Fibroblast of the aortic adventitia (primary cell): ENCODE measurements at places on chromosomes 11 and 22. TPM values are rescaled to one million over a fixed set of nuclear protein-coding genes. Genes with fewer than 3 reads are reported as not detected.

Gene NCF4
- total RNA-seq = not detected in 2 replicates

Gene LARGE1
- 15.0 and 124 TPM in 2 replicates for total RNA-seq

Gene F2
- not detected in 2 replicates for total RNA-seq

Gene GGTLC2
- not detected in 2 replicates for total RNA-seq

Gene PAMR1
- total RNA-seq = 134 and 278 TPM in 2 replicates

Gene OR8G1
- not detected in 2 replicates for total RNA-seq
